Caco-2 (cell line): ENCODE measurements at places on chromosomes 6 and 20. TPM values are rescaled to one million over a fixed set of nuclear protein-coding genes. Genes with fewer than 3 reads are reported as not detected.

The STX16 gene
- total RNA-seq = 82.2 and 97.0 TPM in 2 replicates

The SYNDIG1 gene
- total RNA-seq = not detected in 2 replicates

The KHDRBS2 gene
- not detected in 2 replicates for total RNA-seq

- DNase-seq = no peak
These were observed 245.3 kb downstream of the HACE1 start for GRCh38 chr6:104614394-104614793.

DNA sequence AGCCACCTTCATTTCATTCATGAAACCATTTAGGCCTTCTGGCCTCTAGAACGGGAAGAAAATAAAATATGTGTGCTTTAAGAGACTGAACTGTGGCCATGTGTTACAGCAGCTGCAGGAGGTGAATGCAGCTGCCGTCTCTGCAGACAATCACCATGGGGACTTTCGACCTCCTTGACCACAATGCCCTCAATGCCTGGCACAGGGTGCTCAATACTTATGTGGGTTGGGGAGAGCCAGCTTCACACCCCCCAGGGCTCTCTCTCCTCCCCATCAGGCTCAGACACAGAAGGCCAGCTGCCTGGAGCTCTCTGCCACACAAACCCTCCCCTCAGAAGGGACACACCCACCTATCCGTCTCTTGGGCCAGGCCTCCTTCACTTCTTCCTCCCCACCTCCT, 43.5 kb downstream of the ANKRD60 start:
- no peak for DNase-seq

GRCh38 chr6:30258204-30258603, 45.0 kb upstream of the TRIM26 start:
- DNase-seq = no peak
